ENCODE measurements at places on chromosomes 12 and 14.

GRCh38 chr12:50520416-50521207 is 15.8 kb downstream of the DIP2B start:
- DNase-seq, result no peak

DNA sequence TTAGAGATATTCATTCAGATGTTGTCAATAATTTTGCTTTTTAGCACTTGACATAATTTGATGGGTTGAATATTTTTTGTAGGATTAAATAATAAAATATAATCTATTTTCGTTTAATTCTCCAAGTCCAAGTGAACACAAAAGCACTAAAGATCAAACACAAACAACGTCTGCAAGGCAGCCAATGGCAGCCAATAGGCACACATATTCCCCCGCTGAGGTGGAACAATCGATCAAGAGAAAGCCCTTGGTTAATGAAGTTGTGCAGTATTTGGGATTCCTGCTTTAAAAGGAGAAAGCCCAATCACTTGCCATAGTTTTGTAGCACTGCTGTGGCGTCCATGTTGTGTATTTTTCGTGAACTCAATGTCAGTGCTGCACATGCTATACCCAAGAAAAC is 1.5 kb downstream of the DHRS7 start:
- no peak for DNase-seq

GRCh38 chr12:56080556-56081138 is 682 bp downstream of the ERBB3 start:
- DNase-seq, result peak; percentile 28

GRCh38 chr14:60989599-60989998 is 8.6 kb downstream of the SLC38A6 start:
- no peak for DNase-seq

GRCh38 chr12:107513636-107514400 is 171.8 kb upstream of the PWP1 start:
- no peak for DNase-seq

- DNase-seq, result no peak
Observed at GRCh38 chr12:105091476-105092206, 7.4 kb upstream of the ALDH1L2 start.

- peak; percentile 84 for DNase-seq
Observed at GRCh38 chr12:121712461-121713256, at the start of gene TMEM120B. TMEM120B (plus strand) TSS chr12:121712752; CDS start chr12:121712896, 144 bp downstream.

- no peak for DNase-seq
Observed at GRCh38 chr14:102883554-102883953, 38.9 kb upstream of the AMN start.

GRCh38 chr12:108668542-108668941 is 34.8 kb upstream of the SELPLG start:
- DNase-seq, result no peak

DNA sequence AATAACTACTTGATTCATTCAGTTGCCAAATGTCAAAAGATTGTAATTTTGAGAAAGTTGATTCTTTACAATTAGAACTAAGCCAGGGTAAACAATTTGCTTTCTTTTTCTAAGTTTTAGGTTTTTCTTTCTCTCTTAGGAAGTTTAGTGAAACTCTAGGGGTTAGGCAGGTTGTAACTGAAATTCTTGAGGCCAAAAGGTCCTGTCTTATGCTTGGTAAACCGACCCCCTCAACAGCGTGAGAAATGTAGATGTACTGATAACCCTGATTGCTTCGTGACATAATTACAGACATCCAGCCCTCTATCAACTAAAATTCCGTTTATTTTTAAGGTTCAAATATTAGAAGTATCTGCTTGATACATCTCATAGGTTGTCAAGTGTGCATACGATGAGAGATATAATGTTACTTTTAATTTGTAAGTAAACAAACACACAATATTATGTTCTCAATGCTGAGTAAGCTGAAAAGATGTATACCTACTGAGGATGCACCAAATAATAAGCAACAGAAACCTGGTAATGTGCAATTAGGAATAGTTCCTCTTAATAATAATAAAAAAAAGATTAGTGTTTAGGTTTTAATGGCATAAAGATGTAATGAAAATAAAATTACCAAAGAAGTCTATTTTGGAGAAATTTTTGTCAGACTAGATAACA is 7.2 kb downstream of the FUT8 start:
- no peak for DNase-seq

- DNase-seq, result no peak
Observed at GRCh38 chr14:84225268-84225667, 1304.7 kb upstream of the FLRT2 start.

GRCh38 chr12:25929142-25929541 is 29.3 kb upstream of the RASSF8 start:
- DNase-seq, result no peak

GRCh38 chr14:98133806-98134205 is 1138.2 kb downstream of the BCL11B start:
- no peak for DNase-seq

GRCh38 chr14:99564256-99564925 is 39.6 kb downstream of the CCDC85C start:
- DNase-seq, result no peak

DNA sequence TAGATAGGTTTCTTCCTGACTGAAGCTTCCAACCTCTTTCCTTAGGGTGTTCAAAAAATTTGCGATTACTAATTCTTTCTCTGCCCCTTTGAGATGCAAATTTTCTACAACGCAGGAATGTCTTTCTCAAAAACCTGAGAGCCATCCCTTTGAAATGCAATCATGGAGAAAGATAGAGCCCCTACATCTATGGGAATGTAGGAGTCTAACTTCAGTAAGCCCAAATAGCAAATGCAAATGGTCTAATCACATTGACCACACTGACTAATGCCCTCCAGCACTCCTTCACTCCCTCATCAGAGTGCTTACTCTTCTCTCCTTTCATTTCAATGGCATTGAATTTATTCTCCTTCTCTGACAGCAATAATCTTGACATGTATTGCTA is 107.1 kb downstream of the SLC6A15 start:
- no peak for DNase-seq

- no peak for DNase-seq
Observed at GRCh38 chr14:100589071-100589759, 2.0 kb upstream of the BEGAIN start.

- DNase-seq, result no peak
Observed at GRCh38 chr14:101600891-101601605, 39.8 kb downstream of the DIO3 start.

GRCh38 chr12:52703878-52704277 is 554 bp upstream of the KRT77 start:
- DNase-seq, result no peak

DNA sequence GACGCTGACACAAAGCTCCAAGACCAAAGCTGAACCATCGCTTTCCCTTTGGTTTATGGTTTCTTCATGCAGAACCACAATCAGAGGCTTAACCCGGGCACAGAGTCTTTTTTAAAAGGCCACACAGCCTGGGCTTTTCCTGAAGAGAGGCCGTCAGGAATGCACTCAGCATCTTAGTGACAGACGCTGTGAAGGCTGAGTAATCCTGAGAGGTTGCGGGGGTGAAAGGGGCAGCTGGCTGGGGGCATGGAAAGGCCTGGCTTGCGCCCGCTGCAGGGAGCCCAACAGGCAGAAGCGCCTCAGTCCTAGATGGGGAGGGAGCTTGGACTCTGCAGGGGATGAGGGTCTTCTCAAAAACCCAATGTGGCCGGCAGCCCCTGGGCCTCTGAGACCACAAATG is 13.6 kb downstream of the CTDSP2 start:
- no peak for DNase-seq

DNA sequence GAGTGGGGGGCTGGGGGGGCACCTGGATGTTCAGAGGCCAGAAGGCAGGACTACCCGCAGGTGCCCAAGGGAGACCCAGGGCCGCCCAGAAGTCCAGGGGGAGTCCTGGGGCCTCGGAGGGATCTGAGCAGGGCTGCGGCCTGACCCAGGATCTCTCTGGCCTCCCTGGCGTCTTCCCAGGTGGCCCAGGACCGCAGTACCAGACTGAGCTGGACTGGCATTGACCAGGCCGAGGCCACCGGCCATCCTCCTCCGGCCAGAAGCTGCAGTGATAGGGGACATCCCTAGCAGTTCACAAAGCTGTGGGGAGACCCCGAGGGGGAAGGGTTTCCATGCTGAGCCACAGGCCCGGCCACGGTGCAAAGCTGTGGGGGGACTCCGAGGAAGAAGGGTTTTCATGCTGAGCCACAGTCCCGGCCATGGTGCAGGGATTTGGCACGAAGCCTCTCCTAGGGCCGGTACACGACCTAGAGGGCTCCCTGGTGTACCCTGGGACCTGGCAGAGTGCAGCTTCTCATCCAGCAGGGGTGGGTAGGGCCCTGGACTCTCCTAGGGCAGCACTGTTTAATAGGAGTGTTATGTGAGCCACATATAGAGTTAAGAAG is 24.4 kb downstream of the FBRSL1 start:
- DNase-seq, result no peak

DNA sequence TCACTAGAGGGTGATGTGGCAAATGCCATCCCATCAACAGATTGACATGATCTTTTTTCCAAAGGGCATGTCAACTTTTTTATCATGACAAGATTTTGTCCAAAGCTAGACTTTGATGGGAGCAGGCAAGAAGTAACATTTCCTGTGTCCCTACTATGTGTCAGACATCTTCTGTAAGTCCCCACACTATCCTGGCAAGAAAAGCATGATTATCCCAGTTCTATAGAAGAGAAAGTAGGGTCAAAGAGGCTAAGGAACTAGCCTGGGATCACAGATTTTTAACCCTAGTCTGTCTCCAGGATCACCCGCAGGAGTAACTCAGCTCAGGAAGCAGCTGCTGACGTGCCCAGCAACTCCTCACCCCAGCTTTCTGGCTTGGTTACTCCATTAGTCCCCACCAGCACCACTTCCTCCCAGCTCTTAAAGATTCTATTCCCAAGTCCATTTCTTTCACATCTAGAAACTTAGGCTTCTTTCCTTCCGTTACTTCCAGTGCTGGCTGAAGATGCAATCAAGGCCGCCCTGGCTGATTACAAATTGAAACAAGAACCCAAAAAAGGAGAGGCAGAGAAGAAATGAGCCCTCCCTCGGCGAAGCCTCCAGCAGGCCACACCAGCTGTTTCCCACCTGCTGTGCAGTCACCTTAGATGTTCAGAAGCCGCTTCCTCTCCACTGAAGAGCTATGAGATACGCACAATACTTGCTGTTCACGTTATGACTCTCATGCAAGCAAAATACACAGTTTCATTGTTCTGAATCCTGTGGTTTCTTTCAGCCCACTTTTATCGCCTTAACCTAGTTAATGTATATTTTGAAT is 6.2 kb downstream of the ISCU start:
- no peak for DNase-seq

GRCh38 chr14:67986131-67986841 is 166.7 kb downstream of the RAD51B start:
- DNase-seq, result no peak

DNA sequence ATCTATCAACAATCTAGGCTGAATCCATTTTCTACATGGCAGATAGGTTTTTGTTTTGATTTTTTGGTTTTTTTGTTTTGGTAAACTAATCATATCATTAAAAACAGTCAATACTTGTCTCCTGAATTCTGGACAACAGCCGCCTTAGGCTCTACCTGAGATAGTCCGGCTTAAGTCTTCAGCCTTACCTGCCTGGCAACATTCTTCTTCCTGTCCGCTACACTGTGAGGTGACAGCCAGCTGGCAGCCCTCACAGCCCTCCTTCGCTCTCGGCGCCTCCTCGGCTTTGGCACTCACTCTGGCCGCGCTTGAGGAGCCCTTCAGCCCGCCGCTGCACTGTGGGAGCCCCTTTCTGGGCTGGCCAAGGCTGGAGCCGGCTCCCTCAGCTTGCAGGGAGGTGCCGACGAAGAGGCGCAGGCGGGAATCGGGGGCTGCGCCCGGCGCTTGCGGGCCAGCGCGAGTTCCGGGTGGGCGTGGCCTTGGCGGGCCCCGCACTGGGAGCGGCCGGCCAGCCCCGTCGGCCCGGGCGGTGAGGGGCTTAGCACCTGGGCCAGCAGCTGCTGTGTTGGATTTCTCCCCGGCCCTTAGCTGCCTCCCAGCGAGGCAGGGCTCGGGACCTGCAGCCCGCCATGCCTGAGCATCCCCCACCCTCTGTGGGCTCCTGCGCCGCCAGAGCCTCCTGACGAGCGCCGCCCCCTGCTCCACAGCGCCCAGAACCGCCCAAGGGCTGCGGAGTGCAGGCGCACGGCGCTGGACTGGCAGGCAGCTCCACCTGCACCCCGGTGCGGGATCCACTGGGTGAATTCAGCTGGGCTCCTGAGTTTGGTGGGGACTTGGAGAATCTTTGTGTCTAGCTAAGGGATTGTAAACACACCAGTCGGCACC is 49.0 kb downstream of the MDGA2 start:
- DNase-seq, result no peak

- no peak for DNase-seq
Observed at GRCh38 chr12:107474639-107475539, 210.7 kb upstream of the PWP1 start.

- peak; percentile 36 for DNase-seq
Observed at GRCh38 chr14:32623300-32624093, 294.4 kb downstream of the AKAP6 start.

- DNase-seq, result no peak
Observed at GRCh38 chr12:67671892-67672291, 23.3 kb downstream of the DYRK2 start.

DNA sequence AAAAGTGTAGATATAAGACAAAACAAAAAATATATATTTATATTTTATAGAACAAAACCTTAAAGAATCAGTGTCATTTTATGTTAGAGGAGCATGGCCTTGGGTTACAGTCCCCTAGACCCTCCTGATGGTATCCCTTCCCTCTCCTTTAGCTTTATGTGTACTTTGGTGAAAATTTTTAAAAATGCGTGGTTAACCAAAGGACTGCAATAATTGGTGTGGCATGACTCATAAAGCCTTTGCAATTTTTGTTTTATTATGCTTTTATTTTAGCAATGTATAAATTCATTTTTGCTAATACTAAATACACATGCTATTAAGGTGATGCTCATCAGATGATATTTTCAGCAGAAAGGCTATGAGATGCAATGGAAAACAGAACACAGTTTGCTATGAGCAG is 264.4 kb downstream of the SYT1 start:
- DNase-seq, result no peak

GRCh38 chr14:103298620-103299019 is 35.4 kb upstream of the EIF5 start:
- DNase-seq, result no peak

DNA sequence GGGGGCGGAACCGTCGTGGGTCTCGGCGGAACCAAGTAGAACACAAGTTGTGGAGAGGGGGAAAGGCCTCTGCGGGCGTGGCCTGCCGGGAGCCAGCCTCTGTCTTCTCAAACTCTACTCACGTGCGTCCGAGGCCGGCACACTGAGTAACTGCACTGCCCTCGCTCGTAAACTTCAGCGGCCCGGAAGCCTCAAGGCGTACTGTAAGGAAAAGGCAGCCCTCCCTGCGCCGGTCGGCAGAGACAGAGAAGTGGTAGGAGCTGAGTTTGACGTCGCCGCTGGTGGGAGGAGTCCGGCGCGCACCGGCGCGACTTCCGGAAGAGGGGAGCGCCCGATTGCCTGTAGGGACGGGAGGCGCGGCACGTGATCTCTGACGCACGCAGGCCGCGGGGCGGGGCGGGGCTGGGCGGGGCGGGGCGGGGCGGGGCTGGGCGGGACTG is at the start of gene FBXO33:
Gene FBXO33 (minus strand): TSS at position 255 of the 440 bp plus-strand sequence. CDS start 271 bp downstream, outside the sequence.
- peak; percentile 90 for DNase-seq
